ENCODE measurements at places on chromosomes 1 and 21.

DNA sequence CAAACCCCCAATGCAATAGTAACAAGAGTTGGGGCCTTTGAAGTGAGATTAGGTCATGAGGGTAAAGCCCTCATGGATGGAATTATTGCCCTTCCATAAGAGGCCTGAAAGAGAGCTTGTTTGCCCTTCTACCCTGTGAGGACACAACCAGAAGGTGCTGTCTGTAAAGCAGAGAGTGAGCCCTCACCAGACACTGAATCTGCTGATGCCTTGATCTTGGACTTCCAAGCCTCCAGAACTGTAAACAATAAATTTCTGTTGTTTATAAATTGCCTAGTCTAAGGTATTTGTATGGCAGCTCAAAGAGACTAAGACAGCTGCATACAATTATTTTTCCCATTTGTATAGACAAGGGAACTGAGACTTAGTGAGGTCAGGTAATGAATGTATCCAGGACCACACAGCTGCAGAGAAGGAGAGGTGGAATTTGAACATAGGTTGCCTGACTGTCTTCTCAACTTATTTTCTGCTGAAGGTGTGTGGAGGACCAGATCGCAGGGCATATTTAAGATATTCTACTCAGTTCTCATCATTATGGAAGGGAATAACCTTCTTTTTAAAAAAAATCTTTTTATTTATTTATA lies 18.7 kb downstream of the IL23R start:
- DNase-seq: no peak

DNA sequence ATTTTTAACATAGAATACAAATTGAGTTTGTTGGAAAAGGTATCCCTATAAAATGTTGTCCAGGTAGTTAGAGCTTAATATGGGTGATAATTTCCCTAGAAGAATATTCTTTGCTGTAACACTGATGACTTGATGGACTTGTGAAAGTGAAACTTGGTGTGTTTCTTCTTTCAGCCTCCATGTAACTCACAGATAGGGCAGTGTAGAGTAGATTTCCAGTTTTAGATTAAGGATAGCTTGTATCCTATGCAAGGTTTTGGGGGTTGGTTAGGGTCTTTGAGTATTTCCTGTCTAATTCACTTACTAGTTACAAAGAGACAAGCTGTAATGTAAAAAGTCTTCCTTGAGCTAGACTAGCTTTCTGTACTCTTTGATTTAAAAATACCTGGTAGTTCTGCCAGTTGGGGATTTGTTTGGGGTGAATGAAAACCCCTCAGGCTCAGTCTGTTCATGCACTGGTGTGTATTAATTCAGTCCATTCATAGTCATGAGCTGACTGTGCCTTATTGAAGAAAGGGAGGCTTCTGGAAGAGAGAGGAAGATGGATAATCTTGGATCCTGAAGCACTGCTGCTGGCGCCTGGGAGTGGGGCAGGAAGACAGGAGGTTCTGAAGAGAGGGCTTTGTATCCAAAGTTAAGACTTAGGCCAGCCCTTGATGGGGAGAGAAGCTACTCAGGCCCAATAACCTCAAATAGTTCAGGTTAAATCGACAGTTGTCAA lies 83.6 kb downstream of the CAMTA1 start:
- no peak for DNase-seq

DNA sequence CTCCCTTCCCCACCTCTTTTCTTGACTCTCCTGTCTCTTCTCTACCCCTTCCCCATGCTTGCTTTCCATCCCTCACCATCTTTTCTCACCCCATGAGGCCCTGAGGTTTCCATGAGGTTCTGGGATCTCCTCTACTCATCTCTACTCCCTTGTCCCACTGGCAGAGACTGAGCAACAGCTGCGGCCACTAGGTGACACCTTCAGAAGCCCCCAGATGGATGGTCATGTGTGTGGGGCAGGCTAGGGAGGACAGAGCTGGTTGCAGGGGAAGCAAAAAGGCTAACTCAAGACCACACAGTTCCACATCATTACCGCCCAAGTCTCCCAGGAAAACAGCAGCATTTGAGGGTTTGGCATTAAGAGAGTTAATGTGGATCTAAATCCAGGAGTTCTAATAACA lies 45.0 kb downstream of the LRRN2 start:
- no peak for DNase-seq

DNA sequence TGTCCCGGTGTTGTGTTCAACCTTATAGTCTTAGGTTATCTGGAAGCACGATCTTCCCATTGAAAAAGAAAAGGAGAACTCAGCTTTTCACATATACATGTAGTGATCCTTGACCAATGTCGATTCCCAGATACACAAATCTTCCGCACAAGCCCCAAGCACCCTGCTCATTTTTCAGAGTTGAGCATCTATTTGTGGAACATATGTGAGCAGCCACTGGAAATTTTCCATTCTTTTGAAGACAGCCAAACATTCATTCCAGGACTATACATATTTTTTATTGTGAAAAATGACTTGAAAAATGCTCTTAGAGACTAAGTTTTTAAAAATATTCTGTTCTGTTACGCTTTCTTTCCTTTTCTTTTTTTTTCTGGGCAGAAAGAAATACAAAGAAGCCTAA lies 371.9 kb downstream of the RGS7 start:
- DNase-seq: no peak

- no peak for DNase-seq
These were observed 55.5 kb downstream of the OLFML3 start for GRCh38 chr1:114034567-114035303.

- no peak for DNase-seq
These were observed 1702.9 kb upstream of the B3GALT2 start for GRCh38 chr1:194889310-194889709.

DNA sequence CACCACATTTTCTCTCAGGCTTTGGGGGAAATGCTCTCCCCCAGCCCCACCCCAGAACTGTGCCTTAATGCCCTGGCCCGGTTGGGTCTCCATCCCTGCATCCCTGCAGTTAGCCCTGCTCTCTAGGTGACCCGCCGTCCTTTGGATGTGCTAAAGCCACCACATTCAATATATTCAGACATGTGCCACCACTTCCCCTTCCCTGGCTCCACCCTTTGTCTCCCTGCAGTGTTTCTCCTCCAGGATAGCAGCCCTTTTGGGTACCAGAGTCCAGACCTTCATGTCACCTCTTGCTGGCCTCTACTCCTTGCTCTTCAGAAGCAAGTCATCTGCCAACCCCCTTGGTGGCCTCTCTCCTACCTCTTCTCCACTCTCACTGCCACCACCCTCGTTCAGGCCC lies 41.8 kb downstream of the RUNX1 start:
- no peak for DNase-seq

GRCh38 chr1:20767271-20767670 lies 19.8 kb downstream of the HP1BP3 start:
- no peak for DNase-seq

DNA sequence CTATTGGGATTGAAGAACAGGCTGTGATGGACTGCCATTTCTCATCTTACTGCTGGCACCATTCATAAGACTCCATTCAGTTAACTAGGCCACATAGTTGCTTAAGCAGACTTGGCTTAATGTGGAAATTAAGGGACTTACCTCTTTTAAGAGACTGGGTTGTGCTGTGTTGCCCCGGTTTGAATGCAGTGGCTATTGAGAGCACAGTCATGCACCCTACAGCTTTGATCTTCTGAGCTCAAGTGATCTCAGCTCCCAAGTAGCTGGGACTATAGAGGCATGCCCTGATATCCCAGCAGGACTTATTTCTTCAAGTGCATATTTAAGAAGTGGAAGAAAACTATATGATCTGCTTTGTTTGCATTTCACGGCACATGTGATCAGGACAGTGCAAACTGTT lies 181.1 kb downstream of the RASAL2 start:
- DNase-seq: no peak

GRCh38 chr1:167442854-167443565 lies 75.3 kb downstream of the CD247 start:
- no peak for DNase-seq

GRCh38 chr1:55600242-55600641 lies 385.1 kb upstream of the USP24 start:
- DNase-seq: no peak

All from NCI-H69 (cell line).